ENCODE measurements at places on chromosomes 4 and X. TPM values are rescaled to one million over a fixed set of nuclear protein-coding genes. Genes with fewer than 3 reads are reported as not detected.

ETDC gene
- not detected for total RNA-seq

GRCh38 chrX:85026170-85026569, 22.5 kb downstream of the APOOL start:
- DNase-seq, result no peak

DNA sequence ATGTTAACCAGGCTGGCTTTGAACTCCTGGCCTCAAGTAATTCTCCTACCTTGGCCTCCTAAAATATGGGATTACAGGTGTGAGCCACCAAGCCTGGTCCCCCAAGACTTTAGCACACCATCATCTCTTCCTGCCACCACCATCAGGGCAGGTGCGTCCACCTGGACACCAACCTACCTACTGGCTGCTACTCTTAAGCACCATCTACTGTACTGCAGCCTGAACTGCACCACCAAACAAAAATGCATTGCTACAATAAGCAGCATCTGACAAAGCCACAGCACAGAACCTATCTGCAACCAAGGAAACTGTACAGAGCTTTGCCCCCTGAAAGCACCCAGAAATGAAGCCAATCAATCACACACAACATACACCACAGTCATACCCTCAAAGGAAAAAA, 139.7 kb downstream of the EFHC2 start:
- DNase-seq, result no peak

DNA sequence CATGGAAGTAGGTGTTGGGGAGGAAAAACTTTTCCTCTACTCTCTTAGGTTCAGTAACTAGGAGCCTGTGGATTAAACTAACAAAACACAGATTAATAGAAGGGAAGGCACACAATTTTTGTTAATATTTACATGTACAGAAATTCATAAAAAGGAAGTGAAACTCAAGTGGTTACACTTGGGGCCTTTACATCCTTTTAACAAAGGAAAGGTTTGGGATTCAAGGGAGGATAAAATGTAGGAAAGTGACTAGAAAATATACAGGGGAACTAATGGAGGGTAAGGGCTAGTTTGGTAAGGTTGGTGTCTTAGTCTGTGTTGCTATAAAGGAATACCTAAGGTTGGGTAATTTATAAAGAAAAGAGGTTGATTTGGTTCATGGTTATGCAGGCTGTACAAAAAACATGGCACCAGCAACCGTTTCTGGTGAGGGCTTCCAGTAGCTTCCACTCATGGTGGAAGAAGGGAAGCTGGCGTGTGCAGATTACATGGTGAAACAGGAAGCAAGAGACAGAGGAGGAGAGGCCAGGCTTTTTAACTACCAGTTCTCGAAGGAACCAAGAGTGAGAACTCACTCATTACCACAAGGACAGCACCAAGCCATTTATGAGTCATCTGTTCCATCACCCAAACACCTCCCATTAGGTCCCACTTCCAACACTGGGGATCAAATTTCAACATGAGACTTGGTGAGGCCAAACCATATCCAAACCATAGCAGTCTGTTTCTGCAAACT, 124.4 kb downstream of the CHRDL1 start:
- no peak for DNase-seq

GRCh38 chr4:63786171-63786570, 623.1 kb downstream of the TECRL start:
- no peak for DNase-seq

GRCh38 chrX:81205551-81205950, 3.6 kb downstream of the SH3BGRL start:
- no peak for DNase-seq
